ENCODE measurements at places on chromosomes 16 and 17.
A peak's percentile ranks its signal among the peaks of the same experiment; 100 is the strongest.

GRCh38 chr17:66343531-66344078, 41.2 kb downstream of the PRKCA start:
- DNase-seq: no peak

GRCh38 chr16:25210758-25211157, 6.0 kb upstream of the AQP8 start:
- no peak for DNase-seq

- peak; percentile 90 for DNase-seq
Observed at GRCh38 chr16:84553873-84554399, 49.5 kb upstream of the MEAK7 start.

DNA sequence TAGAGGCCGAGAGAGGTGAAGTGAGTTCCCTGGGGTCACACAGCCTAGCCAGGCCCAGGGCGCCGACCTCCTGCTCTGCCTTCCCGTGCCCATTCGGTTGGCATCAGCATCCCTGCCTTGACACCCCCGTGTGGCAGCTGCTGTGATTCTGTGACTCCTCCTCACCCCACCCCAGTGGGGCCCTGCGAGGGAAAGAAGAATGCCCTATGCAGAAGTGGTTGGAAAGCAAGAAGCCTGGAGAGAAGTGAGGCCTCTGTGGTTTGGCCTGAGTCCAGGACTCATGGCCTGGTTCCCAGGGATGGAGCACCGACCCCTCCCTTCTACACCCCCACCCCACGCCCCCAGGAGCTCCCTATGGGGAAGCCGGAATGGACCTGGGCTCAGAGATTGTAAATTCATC, 296.2 kb downstream of the SEC14L1 start:
- no peak for DNase-seq

GRCh38 chr17:39663688-39664580, 1.2 kb upstream of the TCAP start:
- no peak for DNase-seq

DNA sequence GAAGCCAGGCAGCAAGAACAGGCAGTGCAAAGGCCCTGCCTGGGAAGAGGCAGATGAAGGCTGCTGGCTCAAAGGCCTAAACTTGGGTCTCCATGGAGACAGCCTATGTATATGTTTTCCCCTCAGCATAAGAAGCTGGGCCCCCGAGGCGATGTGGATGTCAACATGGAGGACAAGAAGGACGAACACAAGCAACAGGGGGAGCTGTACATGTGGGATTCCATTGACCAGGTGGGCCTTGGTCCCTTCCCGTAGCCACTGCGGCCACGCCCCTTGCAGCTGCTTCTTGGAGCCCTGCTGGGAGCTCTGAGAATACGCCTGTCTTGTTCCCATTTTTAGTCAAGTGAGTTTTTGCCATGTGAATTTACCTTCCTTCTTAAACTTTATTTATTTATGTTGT, 106.0 kb downstream of the SDR42E1 start:
- DNase-seq: no peak

DNA sequence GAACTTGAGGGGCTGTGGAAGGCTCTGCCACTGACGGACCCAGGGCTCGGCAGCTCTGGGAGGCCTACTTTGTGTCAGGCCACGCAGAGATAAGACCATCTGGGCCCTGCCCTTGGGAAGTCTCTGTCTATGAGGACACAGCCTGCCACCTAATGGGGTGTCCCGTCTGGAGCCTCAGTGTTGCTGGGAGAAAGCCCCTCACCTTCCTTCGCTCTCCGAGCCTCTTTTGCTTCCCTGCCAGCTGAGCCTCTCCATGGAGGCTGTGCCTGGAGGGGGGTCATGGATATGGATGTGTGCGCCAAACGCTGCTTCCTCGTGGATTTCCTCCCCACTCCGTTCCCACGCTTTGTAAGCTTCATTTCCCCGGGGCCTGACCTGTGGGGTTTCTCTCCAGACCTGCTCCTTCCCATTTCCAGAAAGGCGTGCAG, 228.8 kb downstream of the SEC14L1 start:
- no peak for DNase-seq

GRCh38 chr17:68053231-68054013, 17.9 kb downstream of the KPNA2 start:
- DNase-seq: no peak

GRCh38 chr16:366476-366875, 3.9 kb downstream of the MRPL28 start:
- DNase-seq: no peak

DNA sequence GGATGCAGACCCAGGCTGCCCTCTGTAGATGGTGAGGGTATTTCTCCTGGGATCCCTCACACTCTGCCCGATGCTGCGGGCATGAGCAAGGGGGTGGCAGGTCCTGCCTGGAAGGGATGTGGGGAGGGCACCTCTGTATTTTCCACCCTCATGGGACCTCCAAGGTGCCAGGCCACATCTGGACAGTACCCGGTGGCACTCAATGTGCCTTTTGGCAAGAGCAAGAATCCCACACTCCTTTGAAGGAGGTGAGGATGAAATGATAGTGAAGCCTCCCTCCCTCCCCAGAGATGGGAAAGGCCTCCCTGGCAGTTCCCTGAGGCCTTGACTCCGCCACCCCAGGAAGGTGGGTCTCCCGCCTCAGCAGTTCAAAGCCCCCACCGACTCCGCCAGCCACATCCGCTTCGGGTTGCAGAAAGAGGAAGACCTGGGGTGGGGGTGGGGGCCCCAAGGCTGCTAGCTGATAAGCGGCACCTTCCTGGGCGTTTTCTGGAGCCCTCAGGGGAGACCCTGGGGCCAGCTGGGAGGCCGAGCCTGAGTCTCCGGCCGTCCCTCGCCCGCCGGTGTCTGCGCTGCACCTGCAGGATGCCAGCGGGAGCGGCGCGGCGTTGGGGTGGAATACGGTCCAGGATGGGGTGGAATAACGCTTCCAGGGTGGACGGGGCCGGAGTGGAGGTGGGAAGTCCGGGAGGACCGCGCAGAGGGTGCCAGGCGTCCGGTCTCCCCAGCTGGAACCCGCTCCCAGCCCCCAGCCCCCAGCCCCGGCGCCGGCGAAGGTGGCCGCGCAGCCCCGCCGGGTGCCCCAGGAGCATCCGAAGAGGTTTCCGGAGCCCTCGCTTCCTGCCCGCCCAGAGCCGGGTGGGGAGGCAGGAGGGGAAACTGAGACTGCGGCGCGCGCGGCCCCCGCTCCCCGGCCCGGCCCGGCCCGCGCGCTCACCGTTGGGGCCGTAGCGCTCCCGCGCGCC, 718 bp downstream of the ATP2A3 start:
- peak; percentile 91 for DNase-seq

DNA sequence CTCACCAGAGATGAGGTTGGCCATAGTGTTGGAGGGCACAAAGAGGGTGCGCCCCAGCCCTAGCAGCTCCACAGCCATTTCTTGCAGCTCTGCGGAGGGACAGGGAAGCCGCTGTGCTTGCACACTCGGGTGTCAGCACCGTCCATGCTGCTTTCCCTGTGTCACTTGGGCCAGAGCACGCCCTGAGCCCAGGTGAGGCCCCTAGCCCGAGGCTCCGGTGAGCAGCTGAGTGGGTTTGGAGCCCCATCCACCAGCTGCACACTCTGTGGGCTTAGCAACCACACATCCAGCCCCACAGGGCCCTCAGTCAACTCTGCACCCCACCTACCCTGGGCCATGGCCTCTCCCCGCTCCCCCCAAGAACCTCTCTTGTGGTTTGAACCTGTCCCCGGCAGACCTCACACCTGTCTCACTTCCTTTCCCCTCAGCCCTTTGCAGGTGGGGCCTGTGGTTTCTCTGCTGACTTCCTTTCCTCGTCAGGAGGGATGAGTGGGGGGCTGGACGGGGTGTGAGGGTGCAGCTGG, 20.7 kb downstream of the TMEM235 start:
- DNase-seq: peak; percentile 91

GRCh38 chr16:22373662-22374310, 633 bp downstream of the CDR2 start:
- DNase-seq: peak; percentile 81

- no peak for DNase-seq
Observed at GRCh38 chr16:86994651-86995171, 322.5 kb downstream of the C16orf95 start.

GRCh38 chr17:3043737-3044365, 19.6 kb downstream of the OR1D5 start:
- DNase-seq: peak; percentile 67

DNA sequence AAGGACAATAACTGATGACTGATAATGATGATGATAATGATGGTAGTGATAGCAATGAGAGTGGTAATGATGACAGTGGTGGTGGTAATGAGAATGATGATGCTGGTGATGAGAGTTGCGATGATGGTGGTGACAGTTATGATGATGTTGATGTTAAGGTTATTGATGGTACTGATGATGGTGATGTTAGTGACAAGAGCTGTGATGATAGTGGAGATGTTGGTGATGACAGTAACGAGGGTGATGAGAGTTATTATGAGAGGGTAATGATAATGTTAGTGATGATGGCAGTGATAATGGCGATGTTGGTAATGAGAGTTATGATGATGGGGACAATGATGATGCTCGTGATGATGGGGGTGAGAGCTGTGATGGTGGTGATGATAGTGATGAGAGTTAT, 13.2 kb upstream of the TMEM132E start:
- no peak for DNase-seq

- no peak for DNase-seq
Observed at GRCh38 chr17:47987240-47987835, 16.4 kb downstream of the CDK5RAP3 start.

DNA sequence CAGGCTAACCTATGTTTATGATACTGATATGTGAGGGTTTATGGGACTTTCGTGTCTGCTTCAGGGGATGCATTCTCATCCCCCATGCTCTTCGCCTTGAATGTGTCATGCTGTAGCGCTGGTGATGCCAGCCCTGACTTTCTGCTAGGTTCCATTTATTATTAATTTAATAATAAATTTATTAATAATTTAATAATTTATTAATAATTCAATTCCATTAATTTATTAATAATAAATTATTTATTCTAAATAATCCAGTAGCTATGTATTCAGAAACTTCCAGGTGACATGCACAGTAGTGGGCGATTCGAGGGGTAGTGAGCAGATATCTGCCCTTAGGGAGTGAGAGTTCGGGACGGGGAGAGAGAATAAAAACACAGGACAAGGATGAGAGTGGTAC, 49.8 kb downstream of the SHISA6 start:
- DNase-seq: no peak

- DNase-seq: no peak
Observed at GRCh38 chr16:80718480-80719220, 85.7 kb downstream of the CDYL2 start.

GRCh38 chr17:19579867-19580565, 46.4 kb downstream of the SLC47A1 start:
- no peak for DNase-seq

DNA sequence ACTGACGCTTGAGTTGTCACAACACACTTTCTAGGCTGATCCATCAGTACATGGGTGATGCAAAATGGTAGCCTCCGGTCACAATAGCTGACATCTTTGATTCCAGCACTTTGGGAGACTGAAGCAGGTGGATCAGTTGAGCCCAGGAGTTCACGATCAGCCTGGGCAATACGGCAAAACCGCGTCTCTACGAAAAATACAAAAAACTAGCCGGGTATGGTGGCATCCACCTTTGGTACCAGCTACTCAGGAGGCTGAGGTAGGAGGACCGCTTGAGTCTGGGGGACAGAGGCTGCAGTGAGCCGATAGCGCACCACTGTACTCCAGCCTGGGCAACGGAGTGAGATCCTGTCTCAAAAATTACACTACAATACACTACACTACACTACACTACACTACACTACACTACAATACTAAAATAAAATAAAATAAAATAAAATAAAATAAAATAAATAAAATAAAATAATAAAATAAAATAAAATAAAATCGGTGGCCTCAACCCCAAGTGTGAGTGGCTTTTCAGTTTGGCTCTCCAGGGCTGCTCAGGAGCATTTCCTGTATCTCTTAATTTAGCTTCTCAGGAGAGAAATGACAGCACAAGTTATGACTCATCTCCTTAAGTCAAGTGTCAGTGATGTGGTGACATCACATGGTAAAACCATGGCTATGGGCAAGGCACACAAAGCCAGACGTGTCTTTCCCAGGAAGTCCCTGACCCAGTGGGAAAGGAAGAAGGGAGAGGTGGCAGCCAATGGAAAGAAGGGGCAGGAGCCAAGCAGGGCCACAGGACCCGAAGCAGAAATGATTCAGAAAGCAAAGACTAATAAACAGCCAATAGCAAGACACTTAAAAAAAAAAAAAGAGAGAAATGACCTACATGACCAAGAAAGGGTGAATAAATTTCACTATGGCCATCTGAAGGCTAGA, 75.3 kb upstream of the TBC1D3K start:
- DNase-seq: peak; percentile 87

GRCh38 chr16:75019586-75019985, 20.8 kb downstream of the ZNRF1 start:
- no peak for DNase-seq

GRCh38 chr16:7646821-7647500, 314.3 kb downstream of the RBFOX1 start:
- DNase-seq: no peak

All from activated CD4-positive, alpha-beta T cell treated with anti-CD3 and anti-CD28 coated beads, Interleukin-2, amount 10 ng/mL, durations not matched to agents 24 days and 14 days (primary cell).